NCI-H446 (cell line): ENCODE measurements at places on chromosomes 1 and 21.

DNA sequence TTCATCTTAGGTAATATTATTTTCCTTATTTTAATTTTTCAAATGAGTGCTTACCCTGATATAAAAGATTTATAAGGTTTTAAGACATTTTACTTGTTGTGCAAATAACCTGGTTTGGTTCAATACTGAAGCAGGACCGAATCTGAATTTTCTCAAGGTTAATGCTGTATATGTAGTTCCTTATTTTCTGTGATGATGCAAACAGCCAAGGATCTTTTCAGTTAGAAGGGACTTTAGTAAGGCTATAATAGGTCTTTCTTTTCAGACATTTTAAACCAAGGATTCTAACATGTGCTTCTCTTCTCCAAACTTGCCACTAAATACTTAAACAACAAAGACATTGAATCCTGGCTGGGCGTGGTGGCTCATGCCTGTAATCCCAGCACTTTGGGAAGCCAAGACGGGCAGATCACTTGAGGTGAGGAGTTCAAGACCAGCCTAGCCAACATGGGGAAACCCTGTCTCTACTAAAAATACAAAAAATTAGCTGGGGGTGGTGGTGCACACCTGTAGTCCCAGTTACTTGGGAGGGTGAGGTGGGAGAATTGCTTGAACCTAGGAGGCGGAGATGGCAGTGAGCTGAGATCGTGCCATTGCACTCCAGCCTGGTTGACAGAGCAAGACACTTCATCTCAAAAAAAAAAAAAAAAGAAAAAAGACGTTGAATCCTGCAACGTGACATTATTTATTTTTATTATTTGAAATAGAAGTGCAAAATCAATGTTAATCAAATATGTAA lies 3.2 kb upstream of the ARPC5 start:
- DNase-seq: no peak

DNA sequence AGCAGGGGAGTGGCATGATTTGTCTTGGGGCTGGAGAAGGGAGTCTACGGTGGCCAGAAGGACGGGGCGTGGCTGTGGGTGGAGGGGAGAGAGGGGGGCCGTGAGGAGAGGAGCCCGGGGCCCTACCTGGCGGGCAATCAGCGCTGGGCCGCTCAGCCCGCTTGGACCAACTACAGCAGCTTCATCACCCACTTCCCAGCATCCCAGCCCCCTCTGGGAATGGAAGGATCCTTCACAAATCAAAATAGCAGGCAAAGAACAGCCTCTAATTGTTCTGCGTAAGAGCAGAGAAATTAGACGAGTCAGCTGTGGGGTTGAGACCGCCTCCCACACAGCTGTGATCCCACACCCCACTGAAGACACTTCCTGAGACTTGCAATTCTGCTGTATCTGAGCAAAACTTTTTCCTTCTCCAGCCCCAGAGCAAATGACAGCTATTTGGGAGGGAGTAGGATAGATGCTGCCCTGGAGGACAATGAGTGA lies 43.5 kb downstream of the OPRD1 start:
- DNase-seq: no peak

DNA sequence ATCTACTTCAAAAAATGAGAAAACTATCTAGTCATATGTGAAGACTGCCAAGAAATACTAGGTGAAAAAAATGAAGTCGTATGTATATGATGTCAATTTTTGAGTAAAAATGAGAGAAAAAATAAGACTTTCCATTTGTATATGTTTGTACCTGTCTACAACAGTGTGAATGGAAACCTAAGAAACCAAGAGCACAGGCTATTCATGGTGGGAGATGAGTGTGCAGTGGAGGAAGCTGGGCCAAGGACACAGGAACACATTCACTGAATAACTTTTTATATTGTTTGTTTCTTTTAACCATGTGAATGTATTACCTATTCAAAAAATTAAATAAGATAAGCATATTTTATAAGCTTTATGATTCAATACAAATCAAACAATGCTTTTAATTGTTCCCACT lies 67.0 kb downstream of the ERO1B start:
- DNase-seq: no peak

DNA sequence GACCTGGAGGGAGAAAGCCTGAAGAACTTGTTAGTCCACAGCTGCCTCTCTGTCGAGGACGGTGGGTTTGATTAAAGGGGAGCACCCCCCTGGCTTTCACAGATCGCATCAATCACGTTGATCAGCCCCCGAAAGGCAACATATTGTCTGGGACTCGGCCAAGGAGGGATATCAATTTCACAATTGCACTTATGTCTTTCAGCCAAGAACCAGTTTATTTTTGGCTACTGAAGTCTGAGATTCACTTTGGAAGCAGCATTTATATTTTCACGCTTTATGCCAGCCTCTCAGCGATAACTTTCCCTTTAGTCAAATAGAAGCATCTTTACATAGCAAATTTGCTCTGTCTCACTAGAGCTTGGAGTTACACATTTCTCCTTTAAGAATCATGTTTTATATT lies 253.2 kb upstream of the RRP15 start:
- peak; percentile 56 for DNase-seq

DNA sequence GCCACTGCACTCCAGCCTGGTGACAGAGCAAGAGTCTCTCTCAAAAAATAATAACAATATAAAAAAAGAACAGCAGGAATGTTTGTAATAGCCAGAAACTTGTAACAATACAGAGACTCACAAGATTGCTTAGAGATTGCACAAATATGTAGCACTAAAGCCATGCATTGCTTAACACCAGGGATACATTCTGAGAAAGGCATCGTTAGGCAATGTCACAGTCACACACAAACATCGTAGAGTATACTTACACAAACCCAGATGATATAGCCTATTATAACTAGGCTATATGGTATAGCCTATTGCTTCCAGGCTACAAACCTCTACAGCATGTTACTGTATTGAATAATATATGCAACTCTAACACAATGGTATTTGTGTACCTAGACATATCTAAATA lies 45.3 kb downstream of the GPATCH2 start:
- DNase-seq: no peak

DNA sequence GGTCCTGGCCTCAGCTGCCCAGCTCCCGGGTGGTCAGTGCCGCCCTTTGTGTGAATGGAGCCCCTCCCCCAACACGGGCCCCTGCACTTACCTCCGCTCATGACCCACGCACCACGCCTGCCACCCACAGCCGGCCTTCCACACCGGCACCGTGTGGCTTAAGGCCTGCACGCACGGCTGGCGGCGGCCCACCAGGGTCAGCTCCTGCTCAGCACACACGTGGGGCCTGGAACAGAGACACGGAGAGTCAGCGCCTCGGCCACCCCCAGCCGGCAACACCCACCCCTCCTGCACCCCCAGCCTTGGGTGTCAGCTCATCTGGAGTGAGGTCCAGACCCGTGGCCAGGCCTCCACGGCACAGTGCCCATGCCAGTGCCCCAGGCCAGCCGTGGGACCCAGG lies 8.9 kb downstream of the MEGF6 start:
- DNase-seq: no peak

DNA sequence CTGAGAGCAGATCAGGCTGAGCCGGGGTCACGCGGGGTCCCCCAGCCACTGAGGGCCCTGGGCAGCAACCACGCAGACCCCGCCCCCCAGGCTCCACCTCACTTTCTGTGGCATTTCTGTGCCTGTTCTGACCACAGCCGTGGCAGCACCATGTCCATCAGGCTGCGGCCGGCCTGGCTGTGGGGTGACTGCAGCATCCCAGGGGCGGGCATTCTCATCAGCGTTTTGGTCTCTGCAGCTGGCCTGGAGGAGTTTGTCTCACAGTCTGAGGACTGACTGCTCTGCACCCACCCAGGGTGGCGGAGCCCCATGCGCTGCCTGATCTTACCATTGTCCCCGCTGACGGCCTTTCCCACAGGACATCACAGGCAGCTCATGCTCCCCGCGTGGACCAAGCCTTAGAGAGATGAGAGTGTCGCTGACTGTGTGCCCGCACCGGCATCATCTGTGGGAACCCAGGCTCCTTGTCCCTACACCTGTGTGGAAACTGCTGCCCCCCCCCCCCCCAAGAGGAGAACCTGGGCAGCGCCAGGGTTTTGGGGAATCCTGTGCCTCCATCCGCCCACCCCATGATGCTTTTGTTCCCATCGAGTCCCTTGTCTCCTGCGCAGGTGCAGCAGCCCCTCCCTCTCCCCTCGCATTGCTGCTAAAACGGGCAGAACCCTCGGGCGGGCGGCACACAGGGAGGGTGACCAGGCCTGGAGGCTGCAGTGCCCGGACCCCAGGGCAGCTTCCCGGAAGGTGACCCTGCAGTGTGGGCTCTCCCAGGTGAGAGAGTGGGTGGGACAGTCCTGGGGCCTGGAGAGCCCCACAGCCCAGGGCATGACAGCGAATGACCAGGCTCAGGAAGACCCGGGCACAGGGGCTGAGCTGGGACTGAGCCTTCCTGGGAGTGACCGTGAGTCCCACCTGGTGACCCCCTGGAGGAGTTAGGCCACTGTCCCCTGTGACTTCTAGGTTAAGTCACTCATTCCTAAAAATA lies 1.8 kb downstream of the KRTAP10-1 start:
- DNase-seq: no peak

GRCh38 chr1:25991937-25992688 lies 5.8 kb downstream of the PAFAH2 start:
- DNase-seq: no peak

DNA sequence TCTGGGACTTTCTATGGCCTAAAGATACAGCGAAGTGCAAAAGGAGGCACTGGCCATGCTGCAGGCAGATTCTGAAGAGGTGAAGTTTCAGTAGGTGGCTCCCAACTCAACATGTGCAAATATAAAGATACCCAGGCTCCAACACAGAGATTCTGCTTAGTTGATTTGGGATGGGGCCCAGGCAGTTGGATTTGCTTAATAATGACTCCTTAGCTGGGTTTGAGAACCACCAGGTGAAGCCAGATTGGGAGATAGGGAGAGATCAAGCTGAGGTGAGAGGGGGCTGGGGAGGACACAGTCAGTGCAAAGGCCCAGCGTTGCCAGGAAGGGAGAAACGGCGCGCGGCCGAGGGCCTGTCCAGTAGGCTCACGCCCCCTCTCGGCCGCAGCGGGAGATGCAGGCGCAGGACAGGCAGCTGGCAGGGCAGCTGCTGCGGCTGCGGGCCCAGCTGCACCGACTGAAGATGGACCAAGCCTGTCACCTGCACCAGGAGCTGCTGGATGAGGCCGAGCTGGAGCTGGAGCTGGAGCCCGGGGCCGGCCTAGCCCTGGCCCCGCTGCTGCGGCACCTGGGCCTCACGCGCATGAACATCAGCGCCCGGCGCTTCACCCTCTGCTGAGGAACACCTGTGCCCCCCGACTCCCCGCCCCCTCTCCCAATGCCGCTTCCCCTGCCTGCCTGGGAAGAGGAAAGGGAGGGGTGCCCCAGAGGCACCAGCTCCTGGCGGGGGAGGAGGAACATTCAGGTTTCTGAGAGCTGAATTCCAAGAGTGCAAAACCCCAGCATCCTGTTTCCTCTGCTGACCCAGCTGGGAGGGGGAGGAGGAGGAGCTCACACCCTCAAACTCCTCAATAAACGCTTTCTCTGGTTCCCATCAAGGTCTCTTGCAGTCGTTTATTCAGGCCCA lies 1.2 kb downstream of the FAM167B start:
- DNase-seq: no peak

DNA sequence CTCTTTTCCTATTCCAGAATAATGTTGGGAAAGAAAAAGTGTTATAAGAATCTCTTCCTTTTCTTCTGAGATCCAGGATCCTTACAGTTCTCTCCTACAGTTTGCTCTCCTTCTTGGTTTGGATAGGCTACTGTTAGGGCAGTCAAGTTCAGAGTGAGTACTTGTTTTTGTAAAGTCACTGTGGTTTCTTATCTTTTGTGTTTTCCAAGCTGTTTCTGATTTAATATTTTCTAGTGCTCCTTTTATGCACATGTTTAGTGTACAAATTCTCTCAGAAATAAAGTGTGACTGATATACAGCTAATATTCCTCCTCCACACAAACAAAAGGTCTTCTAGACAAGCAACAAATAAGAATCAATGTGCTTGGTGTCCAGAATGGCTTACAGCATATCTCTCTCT lies 107.7 kb downstream of the BACH1 start:
- no peak for DNase-seq
